ENCODE measurements at places on chromosomes 7 and 10.

- DNase-seq, result no peak
Measured at GRCh38 chr7:132869166-132869861, 212.6 kb downstream of the CHCHD3 start.

DNA sequence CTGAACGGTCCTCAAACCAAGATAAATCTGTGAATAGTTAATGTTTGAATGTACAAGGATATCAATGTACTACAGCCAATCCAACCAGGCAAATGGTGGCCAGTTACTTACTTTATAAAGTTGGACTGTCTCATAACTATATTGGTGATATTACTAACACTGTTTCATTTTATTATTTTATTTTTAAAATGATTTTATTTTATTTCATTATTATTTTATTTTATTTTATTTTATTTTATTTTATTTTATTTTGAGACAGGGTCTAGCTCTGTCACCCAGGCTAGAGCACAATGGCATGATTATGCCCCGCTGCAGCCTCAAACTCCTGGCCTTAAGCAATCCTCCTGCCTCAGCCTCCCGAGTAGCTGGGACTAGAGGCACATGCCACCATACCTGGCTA is 6.8 kb downstream of the IL15RA start:
- no peak for DNase-seq

GRCh38 chr10:114031073-114031972 is 12.3 kb upstream of the ADRB1 start:
- DNase-seq, result no peak

DNA sequence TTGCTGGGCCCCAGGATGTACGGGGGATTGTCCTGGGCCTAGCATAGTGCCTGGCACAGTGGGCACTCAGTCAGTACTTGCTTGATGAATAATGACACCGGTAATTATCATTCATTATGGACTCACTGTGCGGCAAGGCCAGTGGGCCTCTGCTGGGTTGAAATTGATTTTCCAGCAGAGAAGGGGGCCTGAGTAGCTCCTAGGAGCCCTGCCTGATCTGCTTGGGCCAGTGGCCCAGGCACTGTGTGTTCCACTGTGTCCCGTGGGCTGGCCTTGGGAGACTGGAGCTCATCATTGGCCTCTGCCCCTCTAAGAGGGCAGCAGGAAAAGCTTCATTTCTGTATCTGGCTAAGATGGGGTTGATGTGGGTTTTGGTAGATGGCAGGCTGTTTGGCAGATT is 1.4 kb downstream of the CHST3 start:
- DNase-seq, result no peak

DNA sequence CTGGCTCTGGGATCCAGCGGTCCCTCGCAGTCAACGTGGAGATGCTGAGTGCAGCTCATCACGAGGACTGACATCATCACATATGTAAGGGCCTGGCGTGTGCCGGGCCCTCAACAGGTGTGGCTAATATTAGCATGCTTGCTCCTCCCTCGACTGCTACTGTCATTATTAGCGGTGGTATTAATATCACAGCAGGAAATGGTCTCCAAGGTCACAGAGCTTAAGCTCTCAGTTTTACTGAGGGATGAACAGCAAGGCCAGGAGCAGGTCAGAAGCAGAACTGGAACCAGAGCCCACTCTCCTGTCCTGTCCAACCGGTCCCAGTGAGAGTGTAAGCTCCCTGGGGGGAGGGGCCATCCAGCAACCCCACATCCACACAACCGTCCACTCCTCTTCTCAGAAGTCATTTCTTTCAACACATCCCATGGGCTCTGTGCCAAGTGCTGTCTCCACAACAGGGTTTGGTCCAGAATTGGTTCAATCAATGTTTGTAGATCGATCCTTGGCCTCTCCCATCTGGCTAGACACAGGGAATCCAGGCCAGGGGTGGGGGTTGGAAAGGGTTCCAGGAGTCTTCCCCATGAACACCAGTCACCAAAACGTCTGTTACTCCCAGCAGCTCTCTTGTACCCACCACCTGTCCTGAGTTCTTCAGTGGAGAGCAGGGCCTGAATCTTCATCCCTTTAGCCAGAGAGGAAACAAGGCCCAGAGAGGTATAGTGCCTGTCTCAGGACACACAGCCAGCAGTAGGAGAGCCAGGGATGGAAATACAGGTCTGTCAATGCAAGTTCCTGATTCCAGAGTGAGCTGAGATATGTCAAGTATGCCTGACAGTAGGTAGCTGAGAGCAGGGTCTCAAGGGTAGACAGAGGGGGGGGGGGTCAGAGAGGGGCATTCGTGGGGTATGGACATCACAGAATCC is 45.3 kb upstream of the ZMIZ1 start:
- DNase-seq, result no peak

DNA sequence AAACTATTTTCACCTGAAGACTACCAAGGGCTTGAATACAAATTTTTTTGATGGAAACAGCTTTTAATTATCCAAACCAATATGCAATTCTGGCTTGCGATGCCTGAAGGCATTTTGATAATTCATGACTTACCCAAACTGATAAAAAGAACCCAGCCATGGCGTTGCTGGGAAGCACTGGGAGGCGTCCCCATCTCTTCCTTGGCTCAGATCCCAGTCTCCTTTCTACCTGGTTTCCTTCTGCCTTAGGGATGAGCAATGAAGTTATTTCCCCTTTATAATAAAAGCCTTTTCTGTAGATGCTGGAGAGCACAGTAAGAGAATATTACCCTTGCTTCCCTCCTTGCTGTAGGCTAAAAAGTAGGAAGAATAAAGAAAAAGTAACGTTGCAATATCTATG is 129.1 kb upstream of the ANK3 start:
- no peak for DNase-seq

- DNase-seq, result no peak
Measured at GRCh38 chr10:128026615-128027300, 99.5 kb downstream of the MKI67 start.

GRCh38 chr7:132446666-132447278 is 129.5 kb downstream of the PLXNA4 start:
- no peak for DNase-seq

GRCh38 chr10:12965571-12965970 is 35.9 kb downstream of the CCDC3 start:
- no peak for DNase-seq

GRCh38 chr7:30176463-30177109 is 41.8 kb downstream of the MTURN start:
- DNase-seq, result no peak

DNA sequence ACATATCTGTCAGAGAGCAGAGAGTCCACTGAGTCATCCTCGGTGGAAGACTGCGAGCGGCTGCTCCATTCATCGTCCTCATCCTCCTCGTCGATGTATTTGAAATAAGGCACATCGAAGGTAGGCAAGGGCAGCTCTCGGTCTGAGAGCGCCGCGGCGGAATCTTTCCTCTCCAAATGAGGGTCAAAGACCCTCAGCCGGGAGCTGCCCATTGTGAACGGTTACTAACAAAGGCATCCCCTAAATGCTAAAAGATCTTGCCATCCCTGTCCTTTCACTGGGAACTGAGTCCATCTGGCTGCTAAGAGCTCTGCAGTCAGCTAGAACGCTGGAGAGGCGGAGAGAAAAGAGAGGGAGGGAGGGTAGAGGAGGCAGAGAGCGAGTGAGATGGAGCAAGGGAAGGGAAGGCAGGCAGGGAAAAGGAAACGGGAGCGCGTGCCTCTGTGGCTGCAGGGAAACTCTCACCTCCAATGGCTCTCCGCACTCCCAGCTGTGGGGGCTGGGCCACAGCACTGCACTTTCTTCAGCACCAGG is 163.4 kb downstream of the RAPGEF5 start:
- DNase-seq, result no peak

GRCh38 chr10:49518982-49519578 is 19.8 kb downstream of the ERCC6 start:
- peak; percentile 52 for DNase-seq
